NB4 (cell line): ENCODE measurements at places on chromosomes 1 and 21.

- no peak for DNase-seq
Observed at GRCh38 chr1:213277036-213277435, 226.0 kb downstream of the RPS6KC1 start.

DNA sequence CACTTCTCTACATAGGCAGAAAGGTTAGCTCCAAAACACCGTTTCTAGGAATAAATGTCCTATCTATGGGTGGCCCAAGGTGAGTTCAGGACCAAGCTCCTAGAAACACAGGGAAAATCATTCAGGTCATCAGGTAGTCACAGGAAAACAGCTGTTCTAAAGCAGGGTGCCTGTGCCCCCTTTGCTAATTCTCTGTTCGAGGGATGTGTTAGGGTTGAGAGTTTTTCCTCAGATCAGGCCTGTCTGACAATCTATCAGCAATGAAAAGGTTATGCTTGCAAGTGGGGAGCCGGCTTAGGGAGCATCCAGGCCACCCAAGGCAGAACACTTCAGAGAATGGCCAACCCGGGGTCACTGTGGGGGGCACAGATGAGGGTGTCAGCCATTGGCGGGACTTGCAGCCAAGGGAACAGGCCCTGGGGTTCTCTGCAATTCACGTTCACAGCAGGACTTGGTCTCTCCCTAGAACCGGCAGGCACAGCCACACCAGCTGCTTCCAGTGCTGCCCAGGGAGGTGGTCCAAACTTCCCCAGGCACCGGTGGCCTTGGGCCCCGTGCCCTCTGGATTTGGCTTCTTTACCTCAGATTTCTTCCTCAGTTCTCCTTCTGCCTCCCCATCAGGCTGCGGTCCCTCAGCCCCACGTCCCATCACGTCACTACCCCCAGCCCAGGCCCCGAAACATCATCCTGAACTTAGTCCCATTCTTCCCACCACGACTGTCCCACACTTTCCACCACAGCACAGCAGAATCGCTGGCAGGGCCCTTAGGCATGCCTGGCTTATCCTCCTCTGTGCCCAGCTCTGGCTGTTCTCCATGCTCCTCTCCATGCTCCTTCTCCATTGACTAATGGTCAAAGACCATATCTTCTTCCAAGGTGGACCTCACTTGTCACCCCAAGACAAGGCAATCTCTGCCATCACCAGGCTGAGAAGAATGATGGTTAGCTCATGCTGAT, 11.0 kb downstream of the CD2 start:
- DNase-seq = no peak

DNA sequence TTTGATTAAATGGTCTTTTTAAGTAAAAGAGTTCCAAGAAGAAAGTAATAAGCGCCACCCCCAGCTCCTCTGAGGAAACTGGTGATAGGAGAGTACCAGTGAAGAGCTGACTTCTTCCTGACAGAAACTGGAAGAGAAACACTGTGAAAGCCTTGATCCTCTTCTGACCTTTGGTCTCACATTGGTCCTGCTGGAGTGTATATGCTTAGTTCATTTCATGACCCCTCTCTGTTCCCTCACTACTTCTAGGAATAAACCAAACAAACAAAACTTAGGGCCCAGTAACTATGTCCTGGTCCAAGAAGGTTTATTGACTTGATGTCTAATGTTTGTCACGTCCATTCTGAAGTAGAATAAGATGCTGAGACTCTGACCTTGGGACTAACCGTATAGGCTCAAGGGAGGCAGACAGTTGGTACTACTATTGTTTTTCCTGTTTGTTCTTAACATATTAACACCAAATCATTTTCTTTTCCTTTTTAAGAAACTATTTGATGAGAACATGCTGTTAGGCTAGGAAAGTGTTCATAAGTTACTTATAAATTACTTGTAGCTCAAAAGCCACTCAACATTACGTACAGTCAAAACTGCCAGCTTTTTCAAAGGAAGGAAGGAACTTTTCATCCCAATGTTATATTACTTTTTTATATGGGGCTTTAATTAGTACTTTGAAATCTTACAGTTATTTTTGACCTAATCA, 57.9 kb downstream of the MIER1 start:
- no peak for DNase-seq

DNA sequence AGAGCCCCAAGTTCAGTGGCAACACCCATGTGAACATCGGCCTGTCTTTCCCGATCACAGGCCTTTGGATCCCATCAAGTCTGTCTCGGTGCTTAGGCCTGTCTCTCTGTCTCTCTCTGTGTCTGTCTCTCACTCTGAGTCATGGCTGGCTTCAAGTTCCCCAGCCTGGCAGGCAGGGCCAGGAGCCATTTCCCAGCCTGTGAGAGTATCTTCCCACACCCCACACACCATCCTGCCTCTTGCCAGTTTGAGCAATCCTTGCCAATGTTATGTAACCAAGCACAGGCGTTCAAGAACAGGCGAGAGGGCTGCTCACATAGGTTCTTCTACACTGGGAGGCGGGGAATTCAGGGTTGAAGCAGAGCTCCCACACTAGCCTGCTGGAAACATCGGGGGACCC, 70.0 kb upstream of the TMEM51 start:
- peak; percentile 30 for DNase-seq

GRCh38 chr1:65001231-65001792, 35.0 kb upstream of the JAK1 start:
- DNase-seq = peak; percentile 3

GRCh38 chr1:112251766-112252506, 144.1 kb upstream of the CTTNBP2NL start:
- DNase-seq = no peak

DNA sequence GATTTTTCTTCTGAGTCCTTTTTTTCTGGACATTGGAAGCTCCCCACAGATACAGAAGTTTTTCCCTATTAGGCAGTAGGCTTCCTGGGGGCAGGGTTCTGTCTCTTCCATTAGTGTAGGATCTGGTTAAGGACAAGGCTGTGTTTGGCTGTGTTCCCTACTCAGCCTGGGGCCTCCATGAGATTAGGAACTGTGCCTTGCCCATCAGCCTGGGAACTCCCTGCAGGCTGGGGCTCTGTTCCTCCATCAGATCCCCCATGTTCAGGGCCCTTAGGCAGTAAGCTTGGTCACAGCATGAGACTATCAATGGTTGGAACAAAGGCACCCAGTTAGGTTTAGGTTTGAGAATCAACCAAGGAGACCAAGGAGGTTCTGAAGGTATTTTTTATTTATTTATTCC, 22.7 kb downstream of the NAV1 start:
- no peak for DNase-seq

GRCh38 chr1:64231153-64231552, 27.7 kb downstream of the UBE2U start:
- no peak for DNase-seq

DNA sequence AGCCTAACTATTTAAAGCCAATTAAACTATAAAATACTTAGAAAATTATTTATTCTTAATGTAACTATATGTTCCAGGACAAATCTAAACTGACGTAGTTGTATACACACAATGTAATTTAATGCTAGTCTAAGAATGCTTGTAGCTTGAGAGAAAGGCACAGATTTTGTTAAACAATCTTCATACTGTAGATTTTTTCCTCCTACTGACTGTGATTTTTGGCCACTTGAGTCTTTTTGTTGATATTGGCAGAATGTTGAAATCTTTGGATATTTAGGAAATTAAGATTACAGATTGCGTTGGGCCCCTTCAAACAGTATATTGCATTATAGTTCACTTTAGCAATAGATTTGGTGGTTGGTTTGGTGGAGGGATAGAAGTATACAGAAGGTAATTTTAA, 40.5 kb downstream of the ATF3 start:
- no peak for DNase-seq

GRCh38 chr1:55131801-55132200, 83.4 kb downstream of the USP24 start:
- no peak for DNase-seq

DNA sequence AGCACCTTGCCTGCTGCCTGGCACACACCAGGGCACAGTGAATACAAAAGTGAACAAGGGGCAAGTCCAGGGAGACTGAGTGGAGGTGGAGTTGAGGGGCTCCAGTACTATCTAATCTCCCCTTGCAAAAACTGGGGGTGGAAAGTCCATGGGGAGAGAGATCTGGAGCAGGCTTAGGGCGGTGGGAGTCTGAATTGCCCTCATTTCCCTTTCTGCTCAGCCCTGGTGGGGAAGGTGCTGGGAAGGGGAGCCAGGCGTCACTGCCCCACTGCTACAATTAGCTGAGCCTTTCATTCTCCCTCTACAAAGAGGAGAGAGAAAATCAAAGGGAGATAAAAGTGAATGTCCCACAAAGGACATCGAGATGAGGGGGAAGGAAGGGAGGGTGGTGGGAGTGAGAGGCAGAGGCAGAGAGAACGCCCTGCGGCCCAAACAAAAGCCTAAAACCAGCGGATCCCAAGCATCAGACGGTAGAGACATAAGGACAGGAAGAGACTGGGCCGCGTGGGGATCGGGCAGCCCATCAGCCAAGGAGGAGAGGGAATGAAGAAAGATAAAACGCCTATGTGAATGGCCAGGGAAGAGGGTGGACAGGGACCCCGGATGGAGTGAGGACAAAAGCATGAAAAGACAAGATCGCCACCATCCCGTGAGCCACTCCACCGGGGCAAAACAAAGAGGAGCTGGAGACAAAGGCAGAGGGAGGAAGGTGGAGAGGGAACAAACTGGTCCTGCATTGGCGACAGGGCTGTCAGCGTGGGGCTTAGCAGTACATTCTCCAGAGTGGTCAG, 46.8 kb upstream of the SOX13 start:
- DNase-seq = no peak

DNA sequence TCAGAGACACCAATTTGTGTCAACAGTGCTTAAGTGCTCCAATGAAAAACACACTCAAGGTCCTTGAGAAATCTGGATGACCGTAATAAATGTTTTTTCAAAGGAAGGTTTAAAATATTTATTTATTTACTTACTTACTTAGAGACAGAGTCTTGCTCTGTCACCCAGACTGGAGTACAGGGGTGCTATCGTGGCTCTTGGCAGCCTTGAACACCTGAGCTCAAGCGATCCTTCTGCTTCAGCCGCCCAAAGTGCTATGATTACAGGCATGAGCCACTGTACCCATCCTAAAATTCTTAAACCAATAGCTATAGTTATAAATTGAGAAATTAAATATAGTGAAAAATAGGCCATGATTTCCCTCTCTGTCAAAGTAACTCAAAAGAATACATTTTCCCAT, 17.3 kb upstream of the ERICH3 start:
- DNase-seq = no peak

DNA sequence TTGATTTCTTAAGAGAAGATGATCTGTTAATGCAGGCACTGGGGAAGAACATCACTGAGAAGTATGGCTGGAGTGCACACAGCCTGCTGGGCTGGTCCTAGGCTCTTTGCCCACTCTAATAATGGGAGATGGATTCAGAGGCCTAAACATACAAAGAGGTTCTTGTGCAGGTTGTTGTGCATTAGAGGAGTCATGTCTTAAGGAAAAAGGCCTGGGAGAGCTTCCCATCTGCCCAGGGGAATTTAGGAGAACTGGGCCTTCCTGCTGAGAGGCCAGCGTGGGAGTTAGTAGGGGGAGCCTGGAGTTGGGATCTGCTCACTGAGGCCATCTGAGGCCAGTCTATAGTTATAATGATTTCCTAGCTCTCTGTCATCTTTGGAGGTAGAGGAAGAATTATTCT, 126.7 kb downstream of the TLR5 start:
- no peak for DNase-seq

GRCh38 chr1:177873238-177873637, 96.6 kb downstream of the SEC16B start:
- peak; percentile 2 for DNase-seq
